ENCODE measurements at places on chromosomes 2 and 18.

DNA sequence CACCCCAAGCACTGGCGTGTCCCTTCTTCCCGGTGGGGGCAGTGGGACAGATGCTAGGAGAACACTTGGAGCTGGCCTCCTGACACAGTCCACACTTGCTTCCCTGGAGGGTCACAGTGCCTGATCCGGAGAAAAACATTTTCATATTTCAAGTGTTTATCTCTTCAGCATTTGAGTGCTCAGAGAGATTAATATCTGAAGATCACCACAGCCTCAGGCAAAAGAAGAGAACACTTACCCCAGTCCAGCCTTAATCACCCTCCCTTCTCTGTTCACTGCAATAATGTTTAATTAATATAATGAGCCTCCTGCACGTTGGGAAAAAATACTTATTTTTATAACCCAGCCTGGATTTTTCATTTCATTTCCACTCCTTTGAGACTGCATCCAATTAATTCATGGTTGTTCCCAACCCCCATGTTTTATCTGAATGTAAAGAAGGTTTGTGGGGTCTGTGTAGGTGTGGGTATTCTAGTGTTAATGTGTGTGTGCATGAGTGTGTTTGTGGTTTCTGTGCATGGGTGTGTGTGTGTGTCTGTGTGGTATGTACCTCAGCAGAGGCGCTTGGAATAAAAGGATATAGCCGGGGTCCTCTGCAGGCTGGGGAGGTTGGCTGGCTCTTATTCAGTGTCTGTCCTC lies 72.1 kb downstream of the NRP2 start:
- DNase-seq, result no peak

- no peak for DNase-seq
Measured at GRCh38 chr2:149828520-149829210, 241.1 kb upstream of the MMADHC start.

GRCh38 chr18:43161528-43161927 lies 46.0 kb upstream of the RIT2 start:
- DNase-seq, result no peak

DNA sequence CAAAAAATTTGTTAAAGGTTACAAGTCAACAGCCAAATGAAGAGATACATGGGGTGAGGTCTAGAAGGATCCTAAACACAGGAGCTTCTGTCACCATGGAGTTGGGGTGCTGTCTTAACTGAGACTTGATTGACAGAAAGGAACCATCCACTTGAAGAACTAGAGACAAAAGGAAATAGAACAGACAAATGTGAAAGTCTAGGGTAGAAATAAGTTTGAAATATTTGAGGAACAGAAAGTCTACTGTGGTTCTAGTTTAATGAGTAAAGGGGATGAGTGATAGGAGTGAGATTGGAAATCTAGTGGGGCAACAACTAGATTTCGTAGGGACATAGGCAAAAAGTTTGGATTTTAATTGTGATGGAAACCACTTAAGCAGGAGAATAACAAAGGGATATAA lies 18.7 kb downstream of the RBBP8 start:
- DNase-seq, result no peak

DNA sequence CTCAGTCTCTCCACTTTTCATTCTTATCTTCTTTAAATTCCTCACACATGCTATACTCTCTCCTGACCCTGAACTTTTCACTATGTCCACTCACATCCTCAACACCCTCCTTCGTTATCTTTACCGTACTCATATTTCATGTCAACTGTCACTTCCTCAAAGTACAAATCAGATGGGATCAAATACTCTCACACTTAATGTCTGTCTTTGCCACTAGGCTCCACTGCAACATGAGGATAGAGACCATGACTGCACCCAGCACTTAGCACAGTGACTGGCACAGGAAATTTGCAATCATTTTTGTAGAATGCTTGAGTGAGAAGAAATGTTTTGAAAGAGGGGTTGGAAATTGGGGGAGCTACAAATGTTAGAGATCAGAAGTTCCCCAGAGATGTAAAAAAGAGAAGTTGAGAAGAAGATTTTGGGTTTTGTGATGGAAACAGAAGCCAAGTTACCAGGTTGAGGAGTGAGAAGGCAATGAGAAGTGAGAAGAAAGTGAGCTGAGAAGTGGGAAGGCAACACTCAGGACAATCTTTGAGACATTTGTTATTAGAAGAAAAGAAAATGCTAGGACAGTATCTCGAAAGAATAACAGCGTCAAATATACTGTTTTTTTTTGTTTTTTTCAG lies 87.0 kb downstream of the CCDC141 start:
- DNase-seq, result no peak

- no peak for DNase-seq
Measured at GRCh38 chr2:109016376-109016775, 27.4 kb upstream of the EDAR start.

DNA sequence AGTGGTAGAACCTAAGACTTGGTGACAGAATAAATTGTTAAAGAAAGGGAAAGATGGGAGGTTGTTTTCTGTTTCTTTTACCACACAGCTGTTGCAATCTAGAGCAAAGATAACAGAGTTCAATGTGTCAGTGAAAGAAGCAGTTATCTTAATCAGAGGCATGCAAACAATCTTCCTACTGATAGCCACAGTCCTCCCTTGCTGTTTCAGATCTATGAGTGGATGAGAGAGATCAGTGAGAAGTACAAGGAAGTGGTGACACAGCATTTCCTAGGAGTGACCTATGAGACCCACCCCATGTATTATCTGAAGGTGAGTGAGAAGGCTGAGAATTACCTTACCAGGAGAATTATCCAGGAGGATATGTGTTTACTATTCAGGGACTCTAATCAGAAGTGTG lies 15.9 kb downstream of the CPO start:
- DNase-seq, result no peak

- no peak for DNase-seq
Measured at GRCh38 chr2:224659714-224660113, 56.5 kb downstream of the CCDC195 start.

- DNase-seq, result no peak
Measured at GRCh38 chr2:3185256-3185655, 192.4 kb downstream of the EIPR1 start.

- peak; percentile 84 for DNase-seq
Measured at GRCh38 chr2:219298759-219299371, 10.3 kb downstream of the PTPRN start.

DNA sequence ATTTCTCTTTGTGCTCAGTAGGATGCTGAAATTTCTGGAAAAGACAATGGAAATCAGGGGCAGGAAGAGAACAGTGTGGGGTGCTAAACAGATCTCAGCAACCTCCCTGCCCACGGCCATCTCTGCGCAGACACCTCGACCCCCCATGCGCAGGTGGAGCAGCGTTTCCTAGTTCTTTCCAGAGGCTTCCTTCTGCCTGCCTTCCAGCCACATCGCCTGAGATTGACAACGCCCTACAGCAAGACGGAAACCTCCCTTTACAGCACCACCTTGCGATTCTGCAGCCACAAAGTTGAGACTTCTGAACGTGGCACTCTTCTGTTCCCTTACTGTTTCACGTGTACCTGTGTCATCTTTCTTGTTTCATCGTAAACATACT lies 31.4 kb upstream of the CASP8 start:
- DNase-seq, result no peak

DNA sequence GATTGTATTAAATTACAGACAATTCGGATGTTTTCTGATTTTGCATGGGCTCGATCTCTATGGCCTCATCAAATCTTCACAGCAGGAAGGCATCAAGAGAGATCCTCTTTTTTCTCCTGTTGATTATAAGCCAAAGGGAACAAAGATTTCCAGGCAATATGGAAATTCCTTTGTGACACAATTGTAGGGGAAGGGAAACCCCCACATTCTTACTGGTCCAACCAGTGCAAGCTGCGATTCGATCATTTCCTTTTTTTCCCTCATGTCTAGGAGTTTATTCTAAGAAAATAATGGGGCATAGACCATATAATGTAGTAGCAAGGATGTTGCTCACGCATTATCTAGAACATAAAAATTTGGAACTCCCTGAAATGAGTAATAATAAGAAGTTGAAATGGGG lies 87.7 kb downstream of the LYPD6 start:
- no peak for DNase-seq

- DNase-seq, result no peak
Measured at GRCh38 chr2:159968279-159968900, 94.0 kb downstream of the PLA2R1 start.

- DNase-seq, result no peak
Measured at GRCh38 chr2:120875431-120875830, 139.8 kb downstream of the GLI2 start.

DNA sequence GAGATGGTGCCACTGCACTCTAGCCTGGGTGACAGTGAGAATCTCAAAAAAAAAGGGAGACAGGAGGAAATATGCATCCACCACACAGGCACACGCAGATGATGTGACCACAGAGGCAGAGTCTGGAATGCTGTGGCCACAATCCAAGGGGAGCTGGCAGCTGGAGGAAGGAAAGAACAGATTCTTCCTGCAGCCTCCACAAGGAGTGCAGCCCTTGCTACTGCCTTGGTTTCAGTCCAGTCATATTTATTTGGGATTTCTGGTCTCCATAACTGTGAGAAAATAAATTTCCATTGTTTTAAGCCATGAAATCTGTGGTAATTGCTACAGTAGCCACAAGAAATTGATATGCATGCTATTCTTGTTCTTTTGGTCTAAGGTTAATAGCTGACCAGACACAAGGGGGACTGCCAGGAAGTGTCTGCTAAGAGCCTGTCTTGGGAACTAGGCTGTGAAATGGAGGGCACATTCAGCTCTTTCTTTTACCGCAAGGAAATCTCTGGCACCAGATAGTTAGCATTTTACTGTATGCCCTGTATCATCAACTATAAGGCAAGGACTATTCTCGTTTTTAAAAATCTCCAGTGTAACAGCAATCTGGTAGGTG lies 133.1 kb upstream of the SEC11C start:
- DNase-seq, result no peak

DNA sequence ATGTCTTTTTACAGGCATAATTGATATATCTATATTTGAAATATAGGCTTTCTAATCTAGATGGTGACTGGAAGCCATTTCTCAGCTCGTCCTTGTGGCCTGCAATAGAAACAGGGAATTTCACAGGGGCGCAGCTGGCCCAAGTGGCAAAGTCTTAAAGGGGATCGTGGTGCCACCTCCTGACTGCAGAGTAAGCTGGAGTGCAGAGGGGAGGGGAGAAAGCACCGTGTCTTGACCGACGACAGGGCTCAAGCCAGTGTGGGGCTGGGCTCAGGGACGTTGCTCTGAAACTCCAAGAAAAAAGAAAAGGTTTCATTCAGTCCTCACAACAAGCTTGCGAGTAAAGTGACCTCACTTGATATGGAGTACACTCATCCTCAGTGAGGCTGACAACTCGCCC lies 255.1 kb downstream of the DCDC2C start:
- no peak for DNase-seq

GRCh38 chr2:196486146-196486545 lies 153.4 kb upstream of the CCDC150 start:
- no peak for DNase-seq

- no peak for DNase-seq
Measured at GRCh38 chr2:222862106-222862908, 1.5 kb downstream of the ACSL3 start.

DNA sequence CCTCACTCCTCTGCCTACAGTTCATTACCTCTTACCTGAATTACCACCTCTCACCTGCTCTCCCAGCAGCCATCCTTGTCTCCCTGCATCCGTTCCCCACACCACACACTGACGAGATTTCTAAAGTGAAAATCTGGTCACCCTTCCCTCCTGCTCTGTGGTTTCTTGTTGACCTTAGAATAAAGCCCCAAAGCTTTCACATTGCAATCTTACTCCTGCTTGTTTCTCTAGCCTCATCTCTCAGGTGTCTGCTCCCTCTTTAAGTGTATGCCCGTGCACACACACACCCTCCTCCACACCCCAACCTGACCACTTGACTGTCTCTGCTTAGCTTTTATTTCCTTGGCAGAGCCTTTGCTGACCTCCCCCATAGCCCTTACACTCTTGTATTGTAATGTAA lies 122.0 kb upstream of the SKOR2 start:
- no peak for DNase-seq

GRCh38 chr2:231294571-231295362 lies 96.3 kb downstream of the ARMC9 start:
- no peak for DNase-seq

GRCh38 chr2:197216361-197216979 lies 94.1 kb downstream of the ANKRD44 start:
- DNase-seq, result no peak

DNA sequence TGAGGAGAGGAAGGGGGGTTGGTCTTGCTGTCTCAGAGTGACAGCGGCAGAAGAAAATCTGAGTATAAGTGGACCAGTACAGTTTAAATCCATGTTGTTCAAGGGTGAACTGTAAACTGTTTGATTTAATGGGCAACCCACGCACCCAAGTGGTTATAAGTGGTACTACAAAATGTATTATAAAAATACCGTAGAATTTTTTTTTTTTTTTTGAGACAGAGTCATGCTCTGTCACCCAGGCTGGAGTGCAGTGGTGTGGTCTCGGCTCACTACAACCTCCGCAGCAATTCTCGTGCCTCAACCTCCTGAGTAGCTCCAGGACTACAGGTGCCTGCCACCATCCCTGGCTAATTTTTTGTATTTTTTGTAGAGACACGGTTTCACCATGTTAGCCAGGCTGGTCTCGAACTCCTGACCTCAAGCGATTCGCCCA lies 2.1 kb upstream of the CHCHD5 start:
- DNase-seq, result no peak

- peak; percentile 4 for DNase-seq
Measured at GRCh38 chr2:127612111-127612822, 33.7 kb upstream of the GPR17 start.

- no peak for DNase-seq
Measured at GRCh38 chr2:230643576-230644291, 68.9 kb upstream of the CAB39 start.

GRCh38 chr2:73013936-73014335 lies 57.6 kb downstream of the SFXN5 start:
- no peak for DNase-seq

DNA sequence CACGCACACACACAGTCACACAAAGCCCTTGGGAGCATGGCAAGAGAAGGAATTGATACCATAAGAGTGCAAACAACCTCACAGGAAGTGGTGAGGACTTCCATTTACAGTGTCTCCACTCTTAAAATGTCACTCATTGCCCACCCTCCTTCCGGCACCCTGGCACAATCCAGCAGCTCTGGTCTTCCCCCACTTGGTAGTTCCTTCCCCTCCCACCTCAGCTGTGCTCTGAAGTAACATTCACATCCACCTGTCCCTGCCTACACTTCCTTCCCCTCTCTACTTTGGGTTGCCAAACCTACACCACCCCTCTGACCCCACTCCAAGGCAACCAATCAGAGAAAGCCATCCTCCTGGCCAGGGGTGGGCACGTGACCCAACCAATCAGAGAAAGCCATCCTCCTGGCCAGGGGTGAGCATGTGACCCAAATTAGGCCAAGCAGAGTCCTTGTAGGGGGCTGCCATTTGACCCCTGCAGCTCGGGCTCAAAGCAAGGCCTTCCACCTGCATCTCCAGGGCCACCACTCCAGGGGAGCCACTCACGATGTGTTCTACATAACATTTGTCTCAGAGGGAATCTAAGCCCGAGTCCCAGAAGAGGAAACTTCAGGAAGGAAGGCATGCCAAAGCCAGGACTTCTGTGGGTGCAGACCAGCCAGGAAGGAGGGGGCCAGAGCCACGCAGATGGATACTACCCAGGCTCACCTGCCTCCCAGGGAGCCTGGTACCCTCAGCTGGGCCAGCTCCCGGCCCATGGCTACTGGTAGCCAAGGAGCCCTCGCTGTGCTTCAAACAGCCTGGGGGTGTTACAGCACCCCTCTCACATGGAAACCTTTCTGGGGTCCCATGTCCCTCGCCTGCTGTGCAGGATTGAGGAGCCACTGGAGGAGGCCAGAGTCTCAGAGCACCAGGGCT lies 21.2 kb downstream of the CYP26B1 start:
- no peak for DNase-seq

GRCh38 chr18:12321333-12321732 lies 13.3 kb downstream of the TUBB6 start:
- DNase-seq, result no peak

GRCh38 chr2:128781166-128781565 lies 462.5 kb upstream of the HS6ST1 start:
- no peak for DNase-seq

Measured in activated B cell treated with CpG ODN at 0.5 μM for 24 hours (primary cell).